GM12864 (cell line): ENCODE measurements at places on chromosomes 4 and X.

GRCh38 chrX:121128925-121129877 is 81.8 kb downstream of the GLUD2 start:
- DNase-seq: no peak

- DNase-seq: no peak
Observed at GRCh38 chr4:3044870-3045819, 29.2 kb downstream of the HTT-AS start.

- DNase-seq: no peak
Observed at GRCh38 chrX:25650216-25650820, 487.8 kb upstream of the MAGEB18 start.

GRCh38 chr4:104940927-104941326 is 205.7 kb upstream of the TET2 start:
- no peak for DNase-seq

DNA sequence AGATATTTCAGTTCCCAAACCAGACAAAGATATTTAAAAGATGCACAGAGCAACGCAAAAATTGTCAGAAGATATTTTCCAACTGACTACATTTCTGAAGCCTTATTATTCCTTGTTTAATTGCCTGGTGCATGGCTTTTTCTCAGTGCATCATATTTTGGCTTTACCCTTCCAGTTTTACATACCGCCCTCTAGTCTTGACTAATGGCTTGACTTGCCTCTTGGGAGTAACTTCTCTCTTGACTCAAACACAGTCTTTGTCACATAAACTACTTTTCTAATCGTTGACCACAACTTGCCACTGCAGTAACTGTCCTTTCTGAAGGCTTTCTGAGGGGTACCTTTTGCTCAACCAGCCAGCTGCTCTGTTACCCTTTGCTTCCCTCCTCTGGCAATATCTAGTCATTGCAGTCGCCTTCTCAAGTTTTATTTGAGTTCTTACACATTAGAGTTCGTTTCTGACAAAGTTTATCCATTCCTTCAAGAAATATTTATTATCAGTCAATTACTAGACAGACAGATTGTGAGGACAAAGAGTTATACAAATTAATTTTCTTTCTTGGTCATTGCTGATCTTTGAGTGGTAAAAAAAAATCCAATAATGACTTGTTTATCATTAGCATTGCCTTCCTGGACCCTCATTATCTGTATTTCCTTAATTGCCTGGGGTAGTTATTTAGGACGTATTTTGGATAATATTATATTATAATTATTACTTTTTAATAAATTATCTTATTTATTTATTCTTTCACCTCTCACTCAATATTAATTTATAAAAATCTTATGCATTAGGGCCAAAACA is 506.9 kb upstream of the PCDH10 start:
- DNase-seq: no peak

DNA sequence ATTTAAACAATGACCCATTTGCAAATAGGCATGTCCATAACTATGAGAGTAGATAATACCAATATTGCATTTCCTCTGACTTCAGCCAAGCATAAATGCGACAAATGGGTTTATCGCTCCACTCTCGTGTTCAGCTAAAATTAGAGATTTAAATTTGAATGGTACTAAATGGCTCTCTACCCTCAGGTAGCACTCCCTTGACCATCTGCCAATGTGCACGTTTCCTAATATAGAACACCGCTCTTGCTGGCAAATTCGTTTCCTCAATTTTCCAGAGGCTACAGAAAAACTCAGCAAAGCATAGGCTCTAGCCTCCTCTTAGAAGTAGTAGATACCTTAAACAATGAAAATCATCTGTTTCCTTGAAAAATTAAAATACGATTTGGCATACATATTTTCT is 251.6 kb downstream of the ADGRA3 start:
- no peak for DNase-seq

GRCh38 chr4:19178835-19179234 is 1072.9 kb upstream of the SLIT2 start:
- no peak for DNase-seq

DNA sequence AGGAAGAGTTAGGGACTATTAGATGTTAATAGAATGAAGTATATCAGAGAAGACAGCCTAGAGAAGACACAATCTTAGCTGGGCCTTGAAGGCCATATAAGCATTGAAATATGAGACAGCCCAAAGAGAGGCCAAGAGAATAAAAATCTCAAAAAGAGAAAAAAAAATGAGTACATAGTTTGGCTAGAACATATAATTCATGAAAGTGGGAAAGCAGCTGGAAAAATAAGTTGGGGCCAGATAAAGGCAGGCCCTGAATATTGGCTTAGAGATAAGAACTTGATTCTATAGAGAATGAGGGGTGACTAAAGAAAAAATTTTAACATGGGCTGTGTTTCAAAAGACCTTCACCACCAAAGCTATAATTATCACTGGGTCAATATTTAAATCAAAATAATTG is 7.4 kb upstream of the UTP3 start:
- DNase-seq: no peak

DNA sequence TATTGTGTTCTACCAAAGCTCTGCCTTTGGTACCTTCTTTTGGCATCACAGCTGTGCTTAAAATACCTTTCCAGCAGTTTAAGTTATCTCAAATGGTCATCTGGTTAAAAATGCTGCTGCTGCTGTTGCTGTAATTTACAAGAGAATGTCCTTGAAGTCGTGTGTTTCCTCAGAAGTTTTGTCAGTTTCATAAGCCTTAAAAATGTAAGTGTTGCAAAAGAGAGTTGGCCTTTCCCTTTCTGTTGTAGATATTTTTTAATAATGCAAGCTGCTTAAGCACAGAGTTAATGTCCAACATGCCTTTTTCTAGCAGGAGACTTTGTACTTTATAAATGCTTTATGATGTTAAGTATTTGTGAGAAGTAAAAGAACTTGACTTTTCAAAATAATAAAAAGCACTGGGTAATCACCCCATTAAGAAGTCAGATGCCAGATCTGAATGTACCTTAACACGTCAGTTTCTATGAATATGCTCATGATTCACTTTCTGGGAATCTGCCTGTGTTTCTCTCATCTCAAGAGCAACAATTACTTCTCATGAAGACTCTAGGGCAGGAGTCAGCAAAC is 35.3 kb upstream of the TENM3 start:
- DNase-seq: no peak
